RPMI7951 (cell line): ENCODE measurements at places on chromosomes 7 and 10. TPM values are rescaled to one million over a fixed set of nuclear protein-coding genes. Genes with fewer than 3 reads are reported as not detected.

DNA sequence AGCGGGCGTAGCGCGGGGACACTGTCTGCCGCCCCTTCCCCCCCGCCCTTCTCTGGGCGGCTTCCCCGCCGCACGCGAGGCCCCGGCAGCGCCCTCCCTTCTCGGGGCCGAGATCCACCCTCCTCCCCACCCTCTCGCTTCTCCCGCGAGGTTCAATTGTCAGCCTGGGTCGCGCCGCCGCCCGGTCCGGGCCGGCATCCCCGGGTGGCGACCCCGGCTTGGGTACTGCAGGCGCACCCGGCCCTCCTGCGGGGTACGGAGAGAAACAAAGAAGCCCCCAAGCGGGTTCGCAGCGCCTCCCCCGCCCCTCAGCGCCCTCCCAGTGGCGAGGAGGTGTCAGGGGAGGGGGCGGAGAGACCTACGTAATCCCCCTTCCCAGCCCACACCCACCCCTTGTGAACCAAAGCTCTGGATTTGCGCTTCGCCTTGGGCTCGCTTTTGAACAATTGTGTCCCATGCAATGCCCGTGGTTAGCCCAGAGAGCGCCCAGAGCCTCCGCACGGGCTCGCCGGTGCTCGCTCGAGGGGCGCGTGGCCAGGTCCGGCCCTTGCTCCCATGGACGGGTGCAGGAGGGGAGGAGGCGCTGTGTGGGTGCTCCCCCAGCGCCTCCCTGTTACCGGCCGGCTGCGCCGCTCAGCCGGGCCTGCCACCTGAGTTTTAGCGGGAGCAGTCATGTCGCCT, 634 bp downstream of the HECW1 start:
- no peak for DNase-seq

Gene TRIP6
- 43.1 and 58.9 TPM in 2 replicates for total RNA-seq

Gene CUBN
- total RNA-seq = 0.98 and 2.9 TPM in 2 replicates

- peak; percentile 26 for DNase-seq
Measured at GRCh38 chr7:20954711-20955619, 168.3 kb upstream of the SP8 start.

GRCh38 chr7:106284714-106285050, at the start of gene NAMPT:
NAMPT (minus strand) TSS chr7:106284983; CDS start chr7:106284884, 99 bp downstream.
- no peak for DNase-seq

DNA sequence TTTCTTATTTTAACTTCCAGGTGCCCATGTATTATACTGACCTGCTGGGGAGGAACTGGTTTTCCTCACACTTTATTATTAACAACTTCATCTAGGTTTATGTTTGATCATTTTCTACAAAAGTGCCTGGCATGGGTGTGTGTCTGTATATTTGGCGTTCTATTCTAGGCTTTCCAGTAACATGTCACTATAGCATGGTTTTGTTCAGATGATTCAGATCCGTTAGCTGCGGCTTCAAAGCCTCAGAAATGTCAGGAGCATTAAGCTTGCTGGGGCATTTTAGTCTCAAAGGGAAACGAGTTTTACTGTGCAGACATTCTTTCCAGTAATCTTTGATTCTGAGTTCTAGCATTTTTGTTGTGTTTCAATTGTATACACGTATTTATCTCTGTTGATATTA, 2.3 kb downstream of the INPP5A start:
- DNase-seq = peak; percentile 76

DNA sequence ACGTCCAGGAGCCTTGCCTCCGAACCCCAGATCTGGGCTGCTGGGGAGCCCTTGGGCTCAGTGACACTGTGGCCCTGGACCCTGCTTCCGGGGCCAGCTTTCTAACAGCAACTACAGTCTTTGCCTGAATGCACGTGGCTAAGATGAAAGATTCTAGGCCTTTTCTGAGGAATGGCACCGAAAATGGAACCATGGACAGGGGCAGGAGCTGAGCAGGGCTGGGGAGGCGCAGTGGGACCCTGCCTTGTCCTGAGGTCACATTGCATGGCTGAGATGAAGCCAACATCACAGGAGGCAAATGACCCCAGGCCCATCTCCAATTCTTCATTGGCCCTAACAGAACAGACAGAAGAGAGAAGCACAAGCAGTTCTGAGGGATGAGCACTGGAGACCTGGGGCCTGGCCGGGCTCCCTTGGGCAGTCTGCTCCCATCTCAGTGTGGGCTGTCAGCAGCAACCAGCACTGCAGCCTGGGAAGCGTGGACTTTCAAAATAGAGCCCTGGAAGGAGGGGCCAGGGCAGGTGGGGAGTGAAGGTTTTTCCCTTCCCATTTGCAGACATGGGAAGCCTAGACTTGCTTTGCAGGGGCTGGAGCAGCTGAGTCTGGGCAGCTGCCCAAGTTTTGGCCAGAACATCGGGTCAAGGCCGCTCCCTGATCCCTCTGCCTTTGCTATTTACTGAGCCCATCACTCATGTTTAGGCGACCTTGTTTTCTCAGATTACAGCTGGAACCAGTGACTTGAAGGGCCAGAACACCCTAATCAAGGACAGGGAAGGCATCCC, 114.4 kb upstream of the TCERG1L start:
- no peak for DNase-seq
